ENCODE measurements at places on chromosomes 7 and 10.

DNA sequence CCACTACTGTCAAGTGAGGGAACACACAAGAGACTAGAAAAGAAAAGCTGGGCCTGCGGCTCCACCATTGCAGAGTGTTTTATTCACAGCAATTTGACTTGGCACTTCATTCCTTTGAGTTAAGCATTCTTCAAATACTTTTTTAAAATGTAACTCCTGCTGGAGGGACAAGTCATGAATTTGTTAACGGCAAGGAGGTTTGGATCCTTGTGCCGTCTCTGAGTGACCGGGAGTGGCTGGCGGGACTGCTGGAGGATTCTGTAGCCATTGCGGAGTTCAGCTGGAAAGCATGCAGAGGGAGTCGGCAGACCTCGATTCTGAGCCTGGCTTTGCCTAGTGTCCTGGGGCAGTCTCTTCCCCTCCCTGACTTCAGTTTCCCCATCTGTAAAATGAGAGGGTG, 9.8 kb downstream of the HSPA12A start:
- DNase-seq, result peak; percentile 46

DNA sequence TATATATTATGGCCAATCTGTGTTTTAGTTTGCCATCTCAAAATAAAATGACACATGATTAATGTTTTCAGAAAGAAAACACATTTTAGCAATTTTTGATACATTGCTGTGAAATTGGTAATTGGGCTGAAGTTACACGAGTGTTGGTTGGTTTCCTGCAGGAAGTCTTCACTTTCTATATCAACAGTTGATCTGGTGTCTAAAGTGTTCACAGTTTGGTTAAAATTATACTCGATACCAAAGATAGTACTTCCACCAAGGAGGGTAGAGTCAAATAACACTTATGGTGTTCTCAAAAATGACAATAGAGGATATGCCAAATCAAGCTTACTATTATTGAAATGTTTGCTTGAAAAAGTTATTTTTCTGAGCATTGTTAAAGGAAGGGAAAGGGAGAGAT, 120.3 kb upstream of the GLCCI1 start:
- no peak for DNase-seq

GRCh38 chr7:136018104-136018503, 40.9 kb upstream of the MTPN start:
- no peak for DNase-seq

DNA sequence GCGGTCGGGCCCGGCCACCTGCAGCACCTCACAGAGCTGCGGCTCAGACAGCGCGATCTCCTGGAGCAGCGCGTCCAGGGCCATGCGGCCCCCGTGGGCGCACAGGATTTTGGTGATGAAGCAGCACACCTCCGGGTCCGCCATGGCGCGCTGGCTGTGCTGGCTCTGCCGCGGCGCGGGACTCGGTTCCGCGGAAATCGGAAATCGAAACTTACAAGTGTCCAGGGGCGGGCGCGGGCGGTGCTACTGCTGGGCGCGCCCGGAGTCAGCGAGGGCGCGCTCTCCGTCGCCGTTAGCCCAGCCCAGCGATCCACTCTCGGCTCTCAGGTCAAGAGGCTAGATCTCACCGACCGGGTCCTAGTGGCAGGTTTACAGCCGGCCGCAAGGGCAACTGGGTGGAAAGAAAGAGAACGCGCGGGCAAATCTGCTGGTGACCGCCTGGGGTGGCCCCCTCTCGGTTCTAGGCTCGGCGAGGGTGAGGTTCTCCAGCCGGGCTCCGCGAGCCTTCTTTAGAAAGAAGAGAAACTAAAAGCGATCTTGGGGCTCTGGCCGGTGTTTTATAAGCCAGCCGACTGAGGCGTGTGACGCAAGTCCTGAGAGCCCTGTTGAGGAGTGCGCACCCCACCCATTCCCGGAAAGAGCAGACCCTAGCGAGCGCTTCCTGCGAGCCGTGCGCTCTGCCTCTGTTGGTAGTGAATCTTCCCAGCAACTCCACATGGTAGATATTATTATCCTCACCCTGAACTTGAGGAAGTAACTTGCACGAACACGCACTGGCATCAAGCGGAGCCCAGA, at the start of gene ZC3HAV1:
ZC3HAV1 (minus strand) TSS at position 533 of the 795 bp plus-strand sequence; CDS start at position 144, 389 bp downstream.
- peak; percentile 97 for DNase-seq

DNA sequence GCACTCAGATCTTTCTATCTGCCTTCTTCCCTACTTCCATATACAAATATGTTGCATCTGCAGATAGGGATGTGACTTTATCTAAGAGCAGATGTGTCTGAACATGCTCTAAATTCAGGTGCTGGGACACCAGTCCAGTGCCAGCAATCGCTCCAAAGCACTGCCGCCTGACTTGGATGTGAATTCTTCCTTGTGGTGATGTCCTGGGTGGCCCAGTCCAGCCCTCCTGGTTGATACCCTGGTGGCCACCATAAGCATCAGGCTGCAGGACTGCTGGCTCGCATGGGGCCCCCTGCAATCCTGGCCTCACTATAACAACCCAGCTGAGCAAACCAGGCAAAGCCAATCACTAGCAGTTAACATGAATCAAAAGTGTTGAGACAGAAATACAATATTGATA, 149.2 kb upstream of the PDE1C start:
- no peak for DNase-seq

- DNase-seq, result no peak
Observed at GRCh38 chr10:32141018-32141807, 85.0 kb upstream of the KIF5B start.

GRCh38 chr7:68868978-68869377, 729.3 kb upstream of the AUTS2 start:
- DNase-seq, result no peak

DNA sequence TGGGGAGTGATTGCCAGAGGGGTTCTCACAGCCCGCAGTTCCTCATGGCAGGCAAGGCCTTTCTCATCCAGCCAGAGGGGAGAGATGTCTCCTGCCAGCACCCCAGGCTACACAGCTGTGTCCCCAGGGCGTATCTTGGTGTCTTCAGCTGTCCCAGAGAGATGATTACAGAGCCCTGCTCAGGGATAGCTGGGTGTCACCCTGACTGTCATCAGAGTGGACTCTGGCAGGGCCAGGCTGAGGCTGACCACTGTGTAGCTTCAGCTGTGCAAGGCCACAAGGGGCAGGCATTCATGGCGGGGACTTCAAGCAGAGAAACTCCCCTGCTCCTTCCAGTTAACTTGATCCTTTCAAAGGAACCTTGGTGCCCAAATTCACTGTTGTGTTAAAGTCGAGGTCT, 124.2 kb downstream of the RGS10 start:
- no peak for DNase-seq

- no peak for DNase-seq
Observed at GRCh38 chr7:2460641-2461040, 15.6 kb downstream of the GRIFIN start.

- peak; percentile 87 for DNase-seq
Observed at GRCh38 chr7:33040803-33041516, 21.6 kb downstream of the NT5C3A start.

DNA sequence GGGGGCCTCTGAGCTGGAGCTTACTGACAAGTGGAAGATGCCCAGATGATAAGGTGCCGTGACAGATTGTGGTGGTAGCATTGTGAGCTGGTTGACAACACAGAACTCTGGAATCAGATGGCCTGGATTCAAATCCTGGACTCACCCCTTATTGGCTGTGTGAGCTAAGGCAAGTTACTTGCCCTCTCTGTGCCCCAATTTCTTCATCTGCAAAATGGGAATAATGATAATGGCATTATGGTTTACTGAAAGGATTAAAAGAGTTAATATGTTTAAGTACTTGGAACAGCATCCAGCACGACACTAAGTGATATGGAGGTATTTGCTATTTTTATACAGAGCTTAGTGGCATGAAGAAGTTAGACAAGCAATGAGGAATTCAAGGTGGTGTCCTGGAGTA, 465.9 kb upstream of the GALNT17 start:
- no peak for DNase-seq

GRCh38 chr10:105967256-105967655, 1197.2 kb downstream of the SORCS1 start:
- no peak for DNase-seq

GRCh38 chr7:27423821-27424220, 181.2 kb downstream of the EVX1 start:
- DNase-seq, result no peak

GRCh38 chr7:20980232-20980631, 193.5 kb upstream of the SP8 start:
- no peak for DNase-seq

DNA sequence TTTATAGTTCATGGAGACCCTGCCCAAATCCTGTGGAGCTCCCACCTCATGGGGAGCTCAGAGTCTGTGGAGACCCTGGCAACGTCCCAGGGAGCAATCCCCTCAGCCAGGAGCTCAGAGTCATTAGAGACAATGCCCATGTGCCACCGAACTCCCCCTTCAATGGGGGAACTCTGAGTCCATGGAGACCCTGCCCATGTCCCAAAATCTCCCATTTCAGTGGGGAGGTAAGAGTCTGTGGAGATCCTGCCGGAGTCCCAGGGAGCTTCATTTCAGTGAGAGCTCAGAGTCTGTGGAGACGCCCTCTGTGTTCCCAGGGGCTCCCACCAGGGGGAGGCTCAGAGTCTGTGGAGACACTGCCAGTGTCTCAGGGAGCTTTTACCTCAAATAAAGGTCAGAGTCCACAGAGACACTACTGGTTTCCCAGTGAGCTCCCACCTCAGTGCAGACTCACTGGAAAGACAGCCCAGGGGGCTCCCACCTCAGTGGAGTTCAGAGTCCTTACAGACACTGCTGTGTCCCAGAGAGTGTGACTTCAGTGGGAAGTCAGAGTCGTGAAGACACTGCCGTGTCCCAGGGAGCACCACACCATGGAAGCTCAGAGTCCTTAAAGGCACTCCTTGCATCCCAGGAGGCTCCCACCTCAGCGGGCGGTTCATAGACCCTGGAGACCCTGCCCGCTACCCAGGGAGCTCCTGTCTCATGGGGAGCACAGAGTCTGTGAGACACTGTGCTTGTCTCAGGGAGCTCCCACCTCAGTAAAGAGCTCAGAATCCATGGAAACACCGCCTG, 5.0 kb downstream of the MYO1G start:
- DNase-seq, result peak; percentile 48

DNA sequence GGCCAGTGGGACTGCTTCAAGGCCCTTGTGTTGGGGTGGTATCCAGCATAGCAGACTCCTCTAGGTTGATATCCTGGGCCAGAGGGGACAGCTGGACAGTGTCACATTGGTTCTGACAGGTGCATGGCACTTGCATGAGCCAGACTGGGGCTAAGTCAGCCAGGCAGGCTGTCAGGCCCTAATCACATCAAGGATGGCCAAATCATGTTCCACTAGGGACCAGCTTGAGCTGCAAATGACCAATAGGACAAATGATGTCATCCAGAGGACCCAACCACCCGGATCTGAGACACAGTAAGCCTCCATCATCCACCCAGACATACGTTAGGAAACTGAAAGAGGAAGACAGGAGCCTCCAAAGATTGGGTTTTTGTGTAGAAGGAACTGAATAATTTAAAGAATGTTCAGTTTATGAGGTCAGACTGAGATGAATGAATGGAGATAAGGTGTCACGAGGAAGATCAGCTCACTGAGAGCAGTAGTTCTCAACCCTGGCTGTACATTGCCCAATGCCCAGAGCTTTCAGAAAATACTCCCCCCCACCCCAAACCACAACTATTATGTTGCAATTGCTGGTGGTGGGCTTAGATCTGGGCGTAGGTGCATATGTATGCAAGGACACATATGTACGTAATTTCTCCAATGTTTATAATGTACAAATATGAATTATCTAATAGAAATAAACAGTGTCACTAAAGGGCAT, 75.2 kb upstream of the INHBA start:
- no peak for DNase-seq

GRCh38 chr7:50595491-50596102, 30.4 kb upstream of the DDC start:
- peak; percentile 53 for DNase-seq

GRCh38 chr7:150778738-150779301, 21.3 kb downstream of the TMEM176B start:
- peak; percentile 76 for DNase-seq

DNA sequence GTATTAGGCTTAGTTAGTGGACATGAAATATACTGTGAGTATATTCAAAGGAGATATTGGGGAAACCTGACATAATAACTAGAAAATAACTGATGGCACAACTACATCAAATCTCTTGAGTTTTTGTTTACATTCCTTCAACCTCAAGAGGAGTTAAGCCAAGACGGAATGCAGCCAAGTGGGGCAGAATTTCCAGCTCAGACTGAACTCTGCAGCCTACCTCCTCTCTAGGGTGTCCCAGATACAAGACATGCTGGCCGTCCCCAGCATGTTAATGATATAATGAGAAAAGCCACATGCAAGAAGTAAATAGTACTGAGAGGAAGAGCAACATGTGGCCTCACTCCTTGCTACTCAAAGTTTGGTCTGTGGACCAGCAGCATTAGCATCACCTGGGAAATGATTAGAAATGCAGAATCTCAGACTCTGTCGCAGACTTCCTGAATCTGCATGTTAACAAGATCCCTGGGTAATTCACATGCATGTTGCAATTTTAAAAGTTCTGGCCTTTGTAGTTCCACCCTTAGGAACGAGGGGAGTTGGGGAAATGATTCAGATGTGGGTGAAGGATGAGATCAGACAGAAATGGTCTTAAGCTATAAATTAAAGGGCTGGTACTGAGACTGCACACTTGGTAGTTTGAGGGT, 118.4 kb upstream of the CACUL1 start:
- DNase-seq, result peak; percentile 63

- DNase-seq, result peak; percentile 98
Observed at GRCh38 chr7:158829342-158830210, at the start of gene ESYT2. ESYT2 (minus strand) TSS chr7:158829509; CDS start chr7:158829418, 91 bp downstream.

- DNase-seq, result no peak
Observed at GRCh38 chr10:95651346-95652060, 5.0 kb downstream of the ALDH18A1 start.

- DNase-seq, result no peak
Observed at GRCh38 chr10:80275756-80276155, 13.7 kb downstream of the MAT1A start.

- no peak for DNase-seq
Observed at GRCh38 chr10:17905491-17905890, 46.2 kb upstream of the SLC39A12 start.

Measured in ACHN (cell line).